ENCODE measurements at places on chromosomes 5 and 9.

GRCh38 chr5:73213566-73213998, 40.6 kb downstream of the TMEM174 start:
- DNase-seq = no peak

DNA sequence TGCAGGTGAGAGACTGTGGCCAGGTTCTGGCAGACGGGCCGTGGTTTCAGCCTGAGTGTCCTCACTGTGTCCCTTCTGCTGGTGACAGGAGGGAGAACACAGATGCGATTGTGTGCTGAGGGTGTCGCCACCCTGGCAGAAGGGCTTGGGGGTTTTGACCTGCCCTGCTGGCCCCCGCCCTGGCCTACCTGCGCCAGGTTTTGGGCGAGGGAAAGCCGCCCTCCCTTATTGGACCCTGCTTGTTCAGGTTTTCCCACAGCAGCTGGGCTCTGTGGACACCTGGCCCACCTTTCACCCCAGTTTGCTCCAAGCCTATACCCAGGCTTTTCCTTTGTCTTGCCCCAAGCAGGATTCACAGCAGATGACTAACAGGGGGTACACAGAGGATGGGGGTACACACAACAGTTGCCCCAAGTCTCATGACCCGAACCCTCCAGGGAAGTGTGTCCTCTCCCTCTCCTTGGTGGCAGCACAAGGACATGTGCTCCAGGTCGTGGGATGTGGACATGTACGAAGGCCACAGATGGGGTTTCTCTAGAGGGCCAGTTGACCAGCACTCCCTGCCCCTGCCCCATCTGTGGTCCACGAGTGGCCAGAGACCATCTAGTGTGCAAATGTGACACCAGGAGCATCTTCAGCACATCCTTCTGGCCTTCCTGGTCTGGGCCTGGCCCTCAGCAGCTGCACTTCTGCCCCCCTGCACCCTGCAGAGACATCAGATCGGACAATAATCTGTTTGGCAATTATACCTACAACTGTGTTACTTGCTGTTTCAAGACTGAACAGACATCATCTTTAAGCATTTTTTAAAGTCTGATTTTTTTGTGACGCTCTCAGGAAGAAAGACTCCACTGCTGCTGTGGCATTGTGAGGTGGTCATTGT, 265.8 kb upstream of the IRX4 start:
- DNase-seq = no peak

DNA sequence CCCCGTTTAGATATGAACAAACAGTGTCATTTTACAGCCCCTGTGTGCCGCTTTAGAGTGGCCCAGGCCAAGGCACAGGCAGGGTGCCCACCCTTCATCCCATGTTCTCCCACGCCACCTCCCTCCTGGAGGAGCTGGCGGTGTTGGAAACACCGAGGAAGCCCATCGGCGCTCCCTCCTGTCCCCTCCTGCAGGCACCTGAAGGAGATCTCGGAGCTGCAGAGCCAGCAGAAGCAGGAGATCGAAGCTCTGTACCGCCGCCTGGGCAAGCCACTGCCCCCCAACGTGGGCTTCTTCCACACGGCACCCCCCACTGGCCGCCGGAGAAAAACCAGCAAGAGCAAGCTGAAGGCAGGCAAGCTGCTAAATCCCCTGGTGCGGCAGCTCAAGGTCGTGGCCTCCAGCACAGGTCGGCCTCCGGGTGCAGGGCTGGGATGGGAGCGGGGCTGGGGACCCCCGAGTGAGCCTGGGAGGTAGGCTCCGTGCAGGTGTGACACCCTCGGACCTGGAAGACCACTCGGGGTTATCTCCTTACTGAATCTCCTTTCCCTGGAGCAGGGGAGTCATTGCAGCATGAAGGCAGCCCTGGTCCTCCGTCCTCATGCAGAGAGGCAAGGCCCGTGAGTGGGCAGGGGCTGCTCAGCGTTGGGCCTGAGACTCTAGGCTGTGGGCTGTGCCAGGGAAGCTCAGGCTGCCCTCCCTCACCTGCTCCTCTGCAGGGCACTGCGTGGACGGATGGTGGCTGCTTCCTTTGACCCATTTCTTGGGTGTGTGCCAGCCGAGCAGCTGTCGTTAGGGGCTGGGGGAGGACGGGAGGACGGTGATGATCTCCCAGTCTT, 113.9 kb downstream of the WNK2 start:
- peak; percentile 73 for DNase-seq

GRCh38 chr5:116573279-116573701, 1.3 kb downstream of the SEMA6A start:
- no peak for DNase-seq

DNA sequence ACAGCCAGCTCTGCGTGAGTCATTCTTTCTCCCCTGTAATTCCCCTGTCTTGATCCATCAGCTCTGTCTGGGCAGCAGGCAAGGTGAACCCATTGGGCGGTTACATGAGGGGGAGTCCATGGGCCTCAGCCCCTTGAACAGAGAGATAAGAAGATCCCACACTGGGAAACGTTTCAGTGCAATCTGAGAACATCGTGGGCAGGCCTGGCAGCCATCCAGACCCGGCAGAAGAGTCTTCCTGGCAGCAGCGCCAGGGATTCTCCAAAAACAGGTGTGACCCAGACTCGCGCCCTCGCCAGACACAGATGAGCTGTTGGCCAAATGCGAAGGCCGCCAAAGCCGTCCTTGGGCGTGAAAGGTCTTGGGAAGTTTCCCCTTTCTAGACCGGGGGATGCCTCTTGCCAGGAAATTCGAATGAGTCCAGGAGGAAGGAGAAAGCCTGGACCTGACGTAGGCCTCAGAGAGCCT, 6.4 kb upstream of the SLC12A7 start:
- peak; percentile 79 for DNase-seq

DNA sequence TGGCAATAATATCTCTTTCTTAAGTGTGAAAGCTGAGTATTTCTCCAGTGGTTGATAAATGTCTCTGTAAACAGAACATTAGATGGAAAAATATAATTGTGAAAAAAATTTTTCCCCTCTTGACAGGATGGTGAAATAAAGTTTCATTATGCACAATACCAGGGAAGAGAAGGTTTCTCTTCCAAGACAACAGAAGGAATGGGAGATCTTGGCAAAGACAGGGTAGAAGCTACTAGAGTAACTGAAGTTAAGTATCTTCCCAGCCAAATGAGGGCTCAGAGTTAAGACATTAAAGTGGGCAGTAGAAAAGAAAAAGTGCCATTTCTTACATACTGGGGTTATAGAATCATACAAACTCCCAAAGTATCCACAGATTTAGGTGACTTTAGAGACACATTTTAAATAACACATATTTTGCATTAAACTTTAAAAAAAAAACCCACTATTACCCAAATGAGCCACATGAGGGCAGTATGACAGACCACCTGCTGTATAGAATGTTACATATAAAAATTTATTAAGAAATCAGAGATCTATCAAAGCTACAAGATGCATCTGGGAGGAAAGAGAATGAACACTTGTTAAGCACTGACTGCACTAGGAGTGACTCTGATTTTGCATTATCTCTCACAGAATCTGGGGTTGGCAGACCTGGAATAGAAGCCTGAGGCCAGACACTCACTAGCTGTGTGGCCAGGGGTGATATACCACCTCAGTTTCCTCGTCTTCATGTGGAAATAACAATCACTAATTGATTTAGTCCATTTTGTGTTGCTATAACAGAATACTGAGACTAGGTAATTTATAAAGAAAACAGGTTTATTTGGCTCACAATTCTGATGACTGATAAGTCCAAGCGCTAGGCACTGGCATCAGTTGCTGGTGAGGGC, 98.5 kb downstream of the ARSB start:
- DNase-seq = no peak

GRCh38 chr5:44294516-44294915, 94.7 kb downstream of the FGF10 start:
- no peak for DNase-seq

DNA sequence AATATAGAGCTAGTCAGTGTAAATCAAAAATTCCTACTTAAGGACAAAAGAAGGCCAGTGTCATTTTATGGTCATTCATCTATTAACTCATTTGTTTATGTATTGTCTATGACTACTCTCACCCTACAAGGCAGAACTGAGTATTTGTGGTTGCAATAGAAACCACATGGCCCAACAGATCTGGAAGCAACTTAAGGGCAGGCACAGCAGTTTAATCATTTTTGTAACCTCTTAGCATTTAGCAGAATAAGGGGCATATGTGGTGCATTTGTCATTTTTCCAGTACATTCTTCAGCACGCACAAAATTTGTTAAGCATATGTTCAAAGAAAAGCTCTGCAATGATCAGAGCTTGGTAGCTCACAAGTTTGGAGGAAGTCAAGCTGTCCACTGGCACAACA, 1.1 kb downstream of the FKBP15 start:
- no peak for DNase-seq

- DNase-seq = no peak
Measured at GRCh38 chr5:136198453-136198852, 5.5 kb upstream of the SMIM32 start.

- no peak for DNase-seq
Measured at GRCh38 chr5:4419281-4419680, 720.8 kb upstream of the ADAMTS16 start.

DNA sequence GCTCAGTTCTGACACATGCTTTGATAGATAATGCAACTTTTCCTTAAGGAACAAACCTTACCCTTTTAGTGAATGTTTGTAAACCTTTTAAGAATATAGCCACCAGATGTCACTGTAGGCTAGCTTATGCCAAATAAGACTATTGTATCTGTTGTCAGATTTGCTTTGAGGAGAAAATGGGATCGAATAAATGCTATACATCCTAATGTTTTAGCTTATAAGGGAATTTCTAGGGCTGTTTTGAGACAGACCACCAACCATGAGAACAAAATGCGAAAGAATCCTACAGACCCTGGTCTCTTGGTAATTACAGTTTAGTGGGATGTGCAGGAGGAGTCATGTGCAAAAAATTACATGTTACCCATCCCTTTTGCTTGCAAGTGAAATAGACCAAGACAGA, 127.6 kb upstream of the NMUR2 start:
- peak; percentile 42 for DNase-seq

DNA sequence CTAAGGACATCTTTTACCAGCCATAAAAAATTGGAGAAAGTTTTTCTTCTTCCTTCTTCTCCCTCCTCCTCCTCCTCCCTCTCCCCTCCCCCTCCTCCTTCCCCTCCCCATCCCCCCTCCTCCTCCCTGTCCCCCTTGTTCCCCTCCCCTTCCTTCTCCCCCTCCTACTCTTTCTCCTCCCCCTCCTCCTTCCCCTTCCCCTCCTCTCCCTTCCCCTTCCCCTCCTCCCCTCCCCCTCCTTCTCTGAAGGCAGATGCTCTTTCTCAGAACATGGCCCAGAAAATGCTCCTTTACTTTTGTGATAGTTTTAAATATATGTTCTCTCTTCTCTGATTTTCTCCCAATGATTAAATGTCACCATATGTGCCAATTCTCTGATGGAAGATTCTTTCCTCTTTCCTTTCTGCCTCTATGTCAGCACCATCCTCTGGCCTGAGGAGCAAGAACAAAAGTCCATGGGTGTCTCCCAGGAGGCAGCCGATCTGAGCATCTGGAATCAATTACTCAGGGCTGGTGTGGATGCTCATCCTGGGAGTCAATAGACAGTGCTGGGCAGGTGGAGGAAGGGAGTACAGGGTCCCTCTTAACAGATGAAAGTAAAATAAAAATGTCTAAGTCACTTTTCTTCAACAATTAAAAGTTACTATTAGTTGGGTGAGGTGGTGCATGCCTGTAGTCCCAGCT, 63.0 kb upstream of the GNA14 start:
- DNase-seq = no peak

DNA sequence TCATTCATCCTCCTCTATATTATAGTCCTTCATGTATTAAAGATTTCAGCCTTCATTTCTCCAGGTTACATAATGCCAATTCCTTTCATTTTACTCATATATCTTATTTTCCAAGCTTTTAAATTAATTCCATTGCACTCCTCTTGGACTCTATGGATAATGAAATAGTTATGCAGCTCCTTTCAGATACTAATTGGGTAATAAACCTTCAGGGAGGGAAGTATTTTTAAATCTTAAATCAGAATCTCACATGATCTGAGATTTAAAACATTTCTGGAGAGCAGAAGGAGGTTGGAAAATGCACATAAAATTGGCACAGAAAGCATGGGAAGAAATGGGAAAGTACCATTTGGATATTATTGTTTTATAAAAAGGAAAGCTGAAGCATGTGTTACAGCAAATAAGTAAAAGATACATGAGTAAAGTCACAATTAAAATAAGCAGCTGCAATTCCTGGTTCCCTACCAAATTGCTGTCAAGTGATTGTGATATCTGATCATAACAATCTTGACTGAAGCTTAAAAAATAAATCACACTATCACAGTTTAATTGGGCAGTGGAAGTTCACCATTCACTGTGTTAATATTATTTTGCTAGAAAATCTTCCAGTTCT, 257.9 kb upstream of the NREP start:
- no peak for DNase-seq

- DNase-seq = no peak
Measured at GRCh38 chr5:158022393-158022792, 163.4 kb upstream of the CLINT1 start.

DNA sequence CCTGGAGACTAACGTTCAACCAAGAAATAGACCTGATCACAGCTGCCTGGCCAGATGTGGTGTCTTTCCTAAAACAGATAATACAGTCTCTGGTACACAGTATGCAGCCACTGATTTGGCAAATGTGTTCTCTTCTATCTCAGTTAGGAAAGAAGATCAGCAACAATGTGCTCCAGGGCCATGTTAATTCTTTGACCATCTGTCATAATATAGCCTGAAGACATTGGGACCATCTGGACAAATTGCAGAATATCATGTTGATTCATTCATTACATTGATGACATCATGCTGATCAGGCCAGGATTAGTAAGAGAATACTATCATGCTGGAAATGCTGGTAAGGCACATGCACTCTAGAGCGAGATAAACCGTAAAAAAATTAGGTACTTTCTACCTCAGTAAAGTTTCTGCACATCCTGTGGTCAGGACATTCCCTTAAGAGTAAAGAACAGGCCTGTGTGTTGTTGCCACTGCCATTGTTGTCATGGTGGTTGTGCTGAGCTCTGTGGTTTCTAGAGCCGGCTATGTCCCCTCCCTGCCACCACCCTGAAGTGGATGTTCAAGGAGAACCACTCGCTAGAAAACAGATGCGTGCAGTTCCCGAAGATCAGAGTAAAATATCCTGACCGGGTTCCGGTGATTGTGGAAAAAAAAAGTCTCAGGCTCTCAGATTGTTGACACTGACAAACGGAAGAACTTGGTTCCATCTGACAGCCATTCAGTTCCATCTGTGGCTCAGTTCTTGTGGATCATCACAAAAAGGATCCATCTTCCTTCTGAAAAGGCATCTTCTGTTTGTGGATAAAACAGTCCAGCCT, 6.4 kb upstream of the JMY start:
- DNase-seq = no peak

GRCh38 chr9:90815183-90815943, 13.7 kb downstream of the SYK start:
- no peak for DNase-seq

All from SHP77 (cell line).